Type B pancreatic cell (in vitro differentiated cells): ENCODE measurements at places on chromosomes 7 and 10. TPM values are rescaled to one million over a fixed set of nuclear protein-coding genes. Genes with fewer than 3 reads are reported as not detected.
A peak's percentile ranks its signal among the peaks of the same experiment; 100 is the strongest.

GRCh38 chr10:84608126-84608525 is 279.7 kb downstream of the CCSER2 start:
- no peak overlapping the region for H3K4me3 ChIP-seq
- H3K36me3 ChIP-seq, result no peaks in the 10 kb centered on the region
- H3K4me1 ChIP-seq, result no peaks in the 10 kb centered on the region
- H3K27me3 ChIP-seq, result peaks cover 35% of the 10 kb centered on the region
- DNase-seq, result no peak

GRCh38 chr10:72088889-72089575 is 681 bp upstream of the SPOCK2 start:
- peaks cover 7% of the 10 kb centered on the region for H3K36me3 ChIP-seq
- DNase-seq, result no peak
- H3K27me3 ChIP-seq, result peaks cover 60% of the 10 kb centered on the region
- H3K27ac ChIP-seq, result peak overlapping the region; percentile 86

- no peak for DNase-seq
- H3K27me3 ChIP-seq, result no peaks in the 10 kb centered on the region
- no peak overlapping the region for H3K27ac ChIP-seq
- peak overlapping the region; percentile 5 for H3K4me3 ChIP-seq
- peaks cover 7% of the 10 kb centered on the region for H3K36me3 ChIP-seq
These were observed 3.2 kb upstream of the NRBF2 start for GRCh38 chr10:63129888-63130287.

DNA sequence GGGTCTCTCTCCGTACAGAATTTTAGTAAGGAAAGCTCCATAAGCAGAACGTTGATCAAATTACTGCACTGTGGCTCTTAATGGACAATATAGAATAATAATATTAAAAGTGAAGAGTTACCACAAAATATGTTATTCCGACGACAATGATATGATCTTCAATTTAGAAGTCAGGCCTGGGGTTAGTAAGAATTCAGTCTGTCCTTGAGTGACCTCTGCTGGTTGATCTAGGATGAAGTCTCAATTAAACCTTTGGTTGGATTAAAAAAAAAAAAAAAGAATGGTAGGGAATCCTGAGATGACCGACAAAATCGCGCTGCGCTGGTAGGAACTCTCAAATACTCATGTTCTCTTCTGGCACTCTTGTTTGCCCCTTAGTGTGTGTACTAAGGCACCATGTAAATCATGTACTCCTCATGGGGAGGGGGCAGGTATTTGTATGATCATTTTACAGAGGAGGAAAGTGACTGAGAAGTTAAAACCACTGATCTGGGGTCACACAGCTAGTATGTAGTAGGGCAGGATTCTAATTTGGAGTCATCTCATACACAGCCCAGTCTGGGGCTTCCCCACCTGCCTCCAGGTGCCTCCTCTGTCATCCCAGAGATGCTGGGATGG is 161.3 kb upstream of the NPVF start:
- peaks cover 44% of the 10 kb centered on the region for H3K4me1 ChIP-seq
- no peaks in the 10 kb centered on the region for H3K36me3 ChIP-seq
- H3K4me3 ChIP-seq, result no peak overlapping the region
- peaks cover 16% of the 10 kb centered on the region for H3K27me3 ChIP-seq

- no peak for DNase-seq
- no peak overlapping the region for H3K4me3 ChIP-seq
- peaks cover 21% of the 10 kb centered on the region for H3K4me1 ChIP-seq
- H3K27ac ChIP-seq, result no peak overlapping the region
- no peaks in the 10 kb centered on the region for H3K36me3 ChIP-seq
These were observed 651.5 kb downstream of the LRMDA start for GRCh38 chr10:76082956-76083355.

- H3K27me3 ChIP-seq, result peaks cover 15% of the 10 kb centered on the region
- H3K4me3 ChIP-seq, result peak overlapping the region; percentile 81
- no peak overlapping the region for H3K27ac ChIP-seq
- H3K4me1 ChIP-seq, result no peaks in the 10 kb centered on the region
These were observed 2.4 kb upstream of the TAS2R38 start for GRCh38 chr7:141975806-141976523.

The SLC29A4 gene
- 76.1 and 79.6 TPM in 2 replicates for total RNA-seq

The EIF5AL1 gene
- total RNA-seq, result 0.10 TPM in 1 of 2 replicates, not detected in the other

The DNAJB9 gene
- total RNA-seq, result 16.9 and 21.5 TPM in 2 replicates

GRCh38 chr7:135390829-135391228 is 119.1 kb downstream of the CNOT4 start:
- no peak overlapping the region for H3K27ac ChIP-seq
- no peaks in the 10 kb centered on the region for H3K27me3 ChIP-seq
- H3K4me3 ChIP-seq, result no peak overlapping the region
- no peak for DNase-seq
- H3K36me3 ChIP-seq, result peaks cover 11% of the 10 kb centered on the region

GRCh38 chr7:100585511-100586265 is at the start of gene LRCH4:
LRCH4 (minus strand) TSS chr7:100586129; CDS start chr7:100586100, 29 bp downstream.
- no peak for DNase-seq
- peaks cover 30% of the 10 kb centered on the region for H3K4me1 ChIP-seq
- peak within 1 kb of the TSS; percentile 97 for H3K4me3 ChIP-seq
- peak within 1 kb of the TSS; percentile 99 for H3K27ac ChIP-seq
